ENCODE measurements at places on chromosomes 3 and 15.

DNA sequence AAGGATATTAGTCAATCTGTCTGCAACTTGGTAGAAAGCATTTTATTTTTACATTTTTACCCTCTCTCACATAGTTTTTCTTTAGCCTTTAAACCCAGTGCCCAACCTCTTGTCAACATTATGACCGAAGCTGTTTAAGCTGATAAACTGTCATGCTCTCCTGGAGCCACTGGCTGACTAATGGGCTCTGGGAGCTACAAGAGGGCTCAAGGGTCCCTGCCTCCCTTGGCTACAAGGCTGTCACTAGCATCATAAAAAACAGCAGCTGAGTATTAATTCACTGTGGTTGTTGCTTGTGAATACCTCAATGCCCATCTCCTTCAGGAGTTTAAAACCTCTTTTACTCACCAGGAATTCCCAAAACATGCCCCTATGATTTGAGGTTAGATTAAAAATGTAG is 237.9 kb downstream of the ZMAT3 start:
- DNase-seq: no peak

DNA sequence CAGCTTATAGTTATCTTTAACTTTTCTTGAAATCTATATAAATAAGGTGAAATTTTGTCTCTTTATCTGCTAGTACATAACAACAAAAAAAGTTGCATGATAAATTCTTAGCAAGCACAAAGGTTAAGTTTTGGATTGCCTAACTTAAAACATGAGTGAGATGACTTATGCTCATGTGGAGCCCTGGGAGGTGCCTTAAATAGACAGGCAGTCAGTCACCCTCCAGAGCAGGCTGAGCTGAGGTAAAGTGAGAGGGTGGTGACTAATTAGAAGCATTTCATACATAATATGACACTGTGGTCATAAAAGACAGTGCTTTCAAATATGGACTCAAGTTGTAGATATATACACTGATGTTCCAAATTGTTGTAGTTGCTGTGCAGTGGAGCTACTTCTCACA is 14.6 kb upstream of the MME start:
- DNase-seq: peak; percentile 82

- no peak for DNase-seq
These were observed 14.6 kb downstream of the C2CD4B start for GRCh38 chr15:62150445-62150844.

DNA sequence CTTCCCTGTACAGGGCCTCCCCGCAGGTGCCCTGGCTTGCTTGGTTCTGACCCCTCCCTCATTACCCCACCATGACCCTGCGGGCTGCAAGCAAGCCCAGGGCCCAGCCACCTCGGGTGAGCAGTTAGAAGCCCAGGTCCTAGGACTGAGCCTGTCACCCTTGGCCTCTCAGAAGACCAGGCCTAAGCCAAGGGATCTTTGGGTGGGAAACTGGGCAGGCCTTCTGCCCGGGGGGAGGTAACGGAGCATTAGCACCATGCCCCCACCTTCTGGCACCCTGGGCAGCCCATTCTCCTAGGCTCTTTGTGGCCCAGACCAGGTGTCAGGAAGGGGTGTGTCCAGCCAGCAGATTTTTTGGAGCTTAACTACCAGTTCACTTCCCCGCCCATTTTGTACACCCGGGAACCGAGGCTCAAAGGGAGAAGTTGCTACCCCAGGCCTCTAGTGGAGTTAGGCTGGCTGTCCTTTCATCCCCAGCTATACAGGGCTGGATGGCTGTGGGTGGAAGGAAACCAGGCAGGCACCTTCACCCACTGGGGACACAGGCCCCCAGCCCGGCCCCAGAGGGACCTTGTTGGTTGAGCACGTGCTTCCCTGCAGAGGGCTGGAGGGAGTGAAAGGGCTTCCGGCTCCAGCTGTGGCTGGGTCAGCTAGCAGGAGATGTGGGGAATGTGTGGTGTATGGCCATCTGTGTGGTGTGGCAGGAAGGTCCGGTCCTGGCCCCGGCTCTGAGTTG is 1.4 kb downstream of the CSK start:
- DNase-seq: peak; percentile 50

GRCh38 chr3:182787302-182788036 is 5.8 kb upstream of the ATP11B start:
- peak; percentile 42 for DNase-seq

- no peak for DNase-seq
These were observed 15.5 kb downstream of the SPTBN5 start for GRCh38 chr15:41878355-41878699.

- peak; percentile 97 for DNase-seq
These were observed 13.5 kb downstream of the SNX33 start for GRCh38 chr15:75661100-75661755.

DNA sequence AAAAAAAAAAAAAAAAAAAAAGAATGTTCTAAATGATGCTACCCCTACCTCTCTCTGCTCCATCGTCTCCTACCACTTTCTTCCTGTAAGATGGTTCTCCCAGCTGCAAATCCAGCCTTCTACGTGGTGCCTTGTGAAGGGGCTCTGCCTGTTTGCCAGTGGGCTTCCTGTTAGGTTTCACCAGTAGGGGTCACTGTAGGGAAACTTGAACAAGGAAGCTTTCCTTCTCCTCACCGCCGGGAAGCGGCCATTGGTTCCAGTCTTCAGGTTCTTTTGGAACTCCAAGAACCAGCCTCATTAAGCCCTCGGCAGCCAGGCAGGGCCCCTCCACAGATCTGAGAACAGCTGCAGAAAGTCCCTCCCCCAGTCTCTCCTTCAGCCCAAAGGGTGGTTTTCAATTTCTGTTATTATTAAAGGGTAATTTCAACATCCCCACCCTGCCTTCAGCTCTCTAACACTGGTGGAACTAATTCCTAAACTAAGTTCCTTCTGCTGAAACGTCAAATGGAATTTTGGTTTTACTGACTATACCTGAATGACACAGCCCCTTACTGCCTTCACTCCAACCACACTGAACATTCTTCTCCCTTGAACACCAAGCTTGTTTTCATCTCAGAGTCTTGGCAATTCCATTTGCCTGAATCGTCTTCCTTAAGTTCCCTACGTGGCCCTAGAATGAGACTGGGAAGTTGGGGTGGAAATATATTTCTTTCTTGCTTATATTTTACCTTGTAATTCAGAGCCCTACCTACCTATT is 13.5 kb downstream of the MCCC1 start:
- DNase-seq: peak; percentile 27

GRCh38 chr15:41675337-41675736 is 15.1 kb downstream of the MGA start:
- DNase-seq: no peak

GRCh38 chr3:189305412-189305811 is 133.6 kb downstream of the TPRG1 start:
- DNase-seq: peak; percentile 19

DNA sequence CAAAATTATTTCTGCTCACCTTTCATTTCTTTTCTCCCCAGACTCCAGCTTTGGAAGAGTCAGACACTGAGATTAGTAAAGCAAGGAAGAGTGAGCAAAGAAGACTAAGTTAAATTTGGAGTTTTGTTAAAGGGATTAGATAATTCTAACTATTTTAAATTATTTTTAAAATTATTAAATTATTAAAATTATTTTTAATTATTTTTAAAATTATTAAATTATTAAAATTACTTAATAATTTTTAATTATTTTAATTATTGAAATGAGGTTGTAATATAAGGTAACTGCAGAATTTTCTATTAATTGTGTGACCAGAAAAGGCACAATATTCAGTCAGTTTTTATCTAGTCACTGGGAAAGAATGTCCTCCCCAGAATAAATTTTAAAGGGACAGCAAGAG is 185.0 kb upstream of the EOMES start:
- DNase-seq: no peak

DNA sequence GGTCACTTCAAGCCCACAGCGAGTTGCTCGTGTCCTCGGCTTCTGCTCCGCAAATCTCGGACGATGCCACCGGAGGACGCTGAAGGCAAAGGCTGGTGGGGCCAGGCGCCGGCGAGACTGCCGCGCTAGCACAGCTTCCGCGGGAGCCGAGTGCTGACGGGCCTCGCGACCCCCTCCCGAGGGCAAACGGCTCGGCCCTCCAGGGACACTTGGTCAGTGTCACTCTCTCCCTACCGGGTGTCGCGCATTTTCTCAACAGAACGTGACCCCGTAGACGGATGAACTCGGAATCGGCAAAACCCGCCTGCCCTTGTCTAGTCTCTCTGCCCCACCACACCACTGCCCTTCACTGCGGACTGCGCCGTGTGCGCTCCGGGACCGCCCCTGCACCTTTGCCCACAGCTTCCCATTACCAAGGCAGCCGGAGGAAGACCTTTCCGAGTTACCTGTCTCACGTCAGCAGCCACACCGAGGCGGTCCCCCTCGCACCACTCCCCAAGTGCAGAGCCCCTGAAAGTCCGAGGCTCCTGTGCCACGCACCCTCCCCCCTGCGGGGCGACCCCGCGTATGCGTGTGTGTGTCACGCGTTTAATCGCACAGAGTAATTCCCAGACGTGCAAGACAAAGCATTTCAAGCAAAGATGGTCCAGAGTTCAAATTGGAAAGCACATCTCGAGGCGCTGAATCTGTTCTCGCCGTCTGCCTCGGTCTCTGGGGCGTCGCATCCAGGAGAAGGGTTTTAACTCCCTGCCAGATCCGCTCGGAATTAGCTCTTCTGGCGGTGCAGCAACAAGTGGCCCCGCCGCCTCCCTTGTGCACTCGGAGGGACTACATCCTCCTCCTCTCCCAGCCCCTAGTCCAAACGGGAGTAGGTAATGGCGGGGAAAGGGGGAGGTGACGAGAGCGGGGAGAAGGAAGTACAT is 245.0 kb upstream of the TOPAZ1 start:
- peak; percentile 79 for DNase-seq

DNA sequence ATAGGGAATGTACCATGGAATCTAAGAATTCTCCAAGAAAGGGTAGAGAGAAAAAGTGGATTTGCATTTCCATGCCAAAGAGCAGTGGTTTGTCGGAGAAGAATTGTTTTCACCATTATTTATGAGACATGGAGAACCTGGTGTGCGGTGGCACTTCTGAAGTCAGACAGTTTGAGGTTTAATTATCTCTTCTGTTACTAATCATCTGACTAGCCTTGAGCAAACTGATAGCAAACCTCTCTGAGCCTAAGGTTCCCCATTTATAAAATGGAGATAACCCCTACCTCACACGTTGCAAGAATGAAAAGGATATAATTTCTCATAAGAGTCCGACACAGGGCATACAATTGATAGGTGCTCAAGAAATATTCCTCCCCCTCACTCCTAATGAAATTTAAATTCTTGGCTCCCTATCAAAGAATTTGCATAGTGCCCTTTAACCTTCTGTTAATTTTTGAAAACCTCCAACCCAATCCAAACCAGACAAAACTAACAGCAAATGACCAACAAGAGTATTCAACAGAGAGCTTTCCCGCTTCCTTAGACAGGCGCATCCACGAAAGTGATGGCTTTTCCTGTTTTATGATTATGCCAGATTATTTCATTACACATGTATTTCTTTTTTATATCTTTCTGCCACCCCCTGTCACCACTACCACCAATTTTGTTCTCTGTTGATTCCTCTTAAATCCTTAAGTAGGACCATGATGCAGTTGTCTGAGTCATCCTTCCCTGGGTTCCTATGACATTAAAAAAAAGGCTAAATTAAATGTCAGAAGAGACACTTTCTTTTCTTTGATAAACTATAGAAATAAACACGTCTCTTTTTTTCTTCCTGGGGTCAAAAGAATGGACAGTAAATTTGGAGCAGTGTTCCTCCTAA is 28.5 kb downstream of the TMEM212 start:
- peak; percentile 34 for DNase-seq

DNA sequence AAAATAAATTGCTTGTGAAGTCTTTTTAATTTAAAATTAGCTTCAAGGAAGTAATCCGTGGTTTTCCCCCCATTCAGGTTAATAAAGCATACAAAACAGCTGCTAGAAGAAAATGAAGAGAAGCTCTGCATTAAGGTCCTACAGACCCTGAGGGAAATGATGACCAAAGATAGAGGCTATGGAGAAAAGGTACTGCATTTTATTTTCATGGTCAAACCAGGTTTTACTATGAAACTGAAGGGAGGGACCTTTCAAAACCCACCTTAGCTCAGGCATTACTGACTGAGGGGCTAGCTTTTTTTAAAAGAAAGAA is 218.5 kb downstream of the ITPR1 start:
- DNase-seq: no peak

DNA sequence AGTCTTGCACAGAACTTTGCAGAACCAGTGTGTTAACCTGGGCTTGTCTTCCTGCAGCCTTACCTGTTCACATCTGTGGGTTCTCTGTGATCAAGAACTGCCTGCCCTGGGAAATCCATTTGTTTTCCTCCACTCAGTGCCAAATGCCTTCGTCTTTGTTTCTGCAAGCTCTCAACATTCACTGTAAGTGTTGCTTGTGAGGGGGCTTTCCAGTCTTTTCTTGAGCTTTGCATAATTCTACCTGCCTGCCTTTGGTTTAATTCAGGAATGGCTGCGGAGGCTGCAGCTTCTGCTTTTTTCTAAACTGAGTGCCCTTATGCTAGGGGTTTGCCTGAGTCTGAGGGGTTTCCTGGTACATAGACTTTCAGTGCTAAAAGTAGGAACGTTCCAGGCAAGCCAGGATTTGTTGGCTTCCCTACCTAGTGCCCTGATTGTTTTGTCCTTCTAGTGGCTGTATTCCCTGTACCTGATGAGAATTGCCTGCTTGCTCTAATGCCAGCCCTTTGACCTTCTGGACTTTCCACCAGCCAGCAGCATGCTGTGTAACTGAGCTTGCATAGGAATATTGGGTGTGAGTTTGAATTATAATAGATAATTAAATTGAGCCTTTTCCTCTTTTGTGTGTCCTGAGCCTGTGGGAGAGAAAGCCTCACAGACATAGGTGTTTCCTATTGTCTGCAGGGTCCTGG is 96.6 kb upstream of the CLSTN2 start:
- DNase-seq: no peak

- no peak for DNase-seq
These were observed 81.5 kb upstream of the LIMD1 start for GRCh38 chr3:45513041-45513440.

GRCh38 chr3:161403251-161403650 is 31.9 kb upstream of the SPTSSB start:
- DNase-seq: peak; percentile 40

GRCh38 chr3:143975554-143976152 is 4.0 kb downstream of the DIPK2A start:
- DNase-seq: peak; percentile 90

DNA sequence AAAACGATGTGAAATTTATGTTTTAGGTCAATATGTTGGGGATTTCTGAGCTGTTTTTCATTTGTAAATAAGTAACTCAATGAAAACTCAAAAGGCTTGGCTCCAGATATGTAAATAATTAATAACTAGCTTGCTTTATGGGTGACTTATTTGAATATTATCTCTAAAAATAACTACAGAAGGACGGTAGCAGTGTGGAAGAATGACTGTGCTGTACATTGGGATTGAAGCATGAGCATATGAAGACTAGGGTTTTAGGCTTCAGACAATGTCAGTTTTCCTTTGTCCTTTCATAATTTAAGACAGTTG is 343.9 kb downstream of the GRM7 start:
- no peak for DNase-seq

- DNase-seq: peak; percentile 24
These were observed 301.2 kb downstream of the MECOM start for GRCh38 chr3:169362301-169362700.

- DNase-seq: no peak
These were observed 406 bp upstream of the RASA2 start for GRCh38 chr3:141486496-141486745.
